Stimulated activated CD4-positive, alpha-beta T cell treated with anti-CD3 and anti-CD28 coated beads, Interleukin-15, amount 100 ng/mL, for 1 hour (primary cell): ENCODE measurements at places on chromosomes 1 and 21.

- no peak for DNase-seq
Measured at GRCh38 chr1:48107516-48107915, 110.3 kb upstream of the TRABD2B start.

DNA sequence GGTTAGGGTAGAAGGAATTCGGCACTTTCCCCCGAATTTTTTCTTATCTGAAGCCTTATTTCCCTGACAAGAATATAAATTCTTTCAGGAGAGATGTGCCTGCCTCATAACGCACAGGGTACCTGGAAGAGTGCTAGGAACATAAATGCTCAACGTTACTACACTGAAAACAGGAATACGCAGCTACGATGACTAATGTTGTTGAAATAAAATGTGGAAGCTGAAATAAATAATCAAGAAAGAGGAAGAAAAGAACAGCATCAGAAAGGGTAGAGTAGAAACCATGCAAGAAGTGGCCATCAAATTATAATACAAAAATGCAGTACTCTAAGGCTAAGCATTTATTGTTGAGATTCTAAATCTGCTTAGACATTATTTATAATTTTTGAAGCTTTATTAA, 33.9 kb downstream of the SLC66A1 start:
- DNase-seq: no peak

DNA sequence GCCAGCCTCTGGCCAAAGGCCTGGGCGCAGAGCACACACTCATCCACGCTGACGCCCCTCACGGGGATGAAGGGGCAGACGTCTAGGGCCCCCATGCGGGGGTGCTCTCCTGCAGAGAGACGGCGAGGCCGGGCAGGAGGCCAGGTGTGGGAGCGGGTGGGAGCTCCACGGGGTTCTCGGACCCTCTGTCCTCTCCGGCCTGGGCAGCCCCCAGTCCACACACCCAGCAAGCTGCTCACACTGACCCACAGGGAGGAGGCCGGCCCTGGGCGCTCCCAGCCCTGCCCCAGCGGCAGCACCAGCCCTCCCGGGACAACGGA, 2.5 kb downstream of the FTCD start:
- no peak for DNase-seq

DNA sequence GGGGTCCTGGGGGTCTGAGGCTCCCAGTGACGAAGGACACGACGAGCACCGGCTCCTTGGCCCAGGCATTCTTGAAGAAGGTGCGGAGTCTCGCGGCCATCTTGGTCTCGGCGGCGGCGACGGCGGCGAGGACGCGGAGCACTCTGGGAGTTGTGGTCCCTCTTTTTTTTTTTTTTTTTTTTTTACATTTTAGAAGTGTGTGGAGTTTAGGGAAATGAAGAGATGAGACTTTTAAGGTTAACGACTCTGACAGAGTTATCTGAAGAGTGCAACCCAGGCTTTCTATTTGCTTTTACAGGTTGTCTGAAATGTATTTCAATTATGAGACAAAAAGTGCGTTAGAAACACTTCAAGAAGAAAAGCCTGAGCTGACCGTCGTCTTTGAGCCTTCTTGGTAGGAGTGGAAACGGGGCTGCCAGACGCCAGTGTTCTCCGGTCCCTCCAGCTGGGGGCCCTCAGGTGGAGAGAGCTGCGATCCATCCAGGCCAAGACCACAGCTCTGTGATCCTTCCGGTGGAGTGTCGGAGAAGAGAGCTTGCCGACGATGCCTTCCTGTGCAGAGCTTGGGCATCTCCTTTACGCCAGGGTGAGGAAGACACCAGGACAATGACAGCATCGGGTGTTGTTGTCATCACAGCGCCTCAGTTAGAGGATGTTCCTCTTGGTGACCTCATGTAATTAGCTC, 9.7 kb downstream of the OR2B11 start:
- no peak for DNase-seq

- no peak for DNase-seq
Measured at GRCh38 chr1:112544011-112544688, 35.4 kb downstream of the WNT2B start.

- no peak for DNase-seq
Measured at GRCh38 chr1:208093754-208094719, 150.1 kb downstream of the PLXNA2 start.

DNA sequence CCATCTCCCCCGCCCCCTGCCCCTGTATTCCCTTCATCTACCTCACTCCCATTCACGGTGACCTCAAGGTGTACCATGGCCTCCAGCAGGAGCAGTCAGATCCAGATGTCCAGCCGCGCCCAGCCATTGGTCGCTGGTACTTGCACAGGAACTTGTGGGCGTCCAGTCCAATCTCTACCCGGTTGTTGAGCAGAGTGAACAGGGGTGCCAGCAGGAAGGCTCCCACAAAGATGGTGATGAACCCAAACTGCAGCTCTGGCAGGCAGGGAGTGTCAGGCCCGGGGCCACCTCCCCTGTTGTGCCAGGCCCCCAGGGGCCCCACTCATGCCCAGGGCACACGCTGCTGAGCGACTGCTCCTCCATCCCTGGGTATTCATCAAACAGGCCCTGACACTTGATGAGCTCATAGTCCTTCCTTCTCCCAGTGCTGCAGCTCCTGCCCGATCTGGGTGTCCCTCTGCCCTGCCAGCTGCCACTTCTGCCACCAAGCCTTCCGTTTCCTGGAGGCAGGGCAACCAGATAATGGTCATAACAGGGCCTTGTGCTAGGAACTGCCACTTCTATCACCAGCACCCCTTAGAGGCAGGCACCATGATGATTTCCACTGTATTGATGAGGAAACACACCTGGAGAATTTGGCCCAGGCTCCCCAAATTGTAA, 5.7 kb upstream of the ARHGEF19 start:
- DNase-seq: no peak

DNA sequence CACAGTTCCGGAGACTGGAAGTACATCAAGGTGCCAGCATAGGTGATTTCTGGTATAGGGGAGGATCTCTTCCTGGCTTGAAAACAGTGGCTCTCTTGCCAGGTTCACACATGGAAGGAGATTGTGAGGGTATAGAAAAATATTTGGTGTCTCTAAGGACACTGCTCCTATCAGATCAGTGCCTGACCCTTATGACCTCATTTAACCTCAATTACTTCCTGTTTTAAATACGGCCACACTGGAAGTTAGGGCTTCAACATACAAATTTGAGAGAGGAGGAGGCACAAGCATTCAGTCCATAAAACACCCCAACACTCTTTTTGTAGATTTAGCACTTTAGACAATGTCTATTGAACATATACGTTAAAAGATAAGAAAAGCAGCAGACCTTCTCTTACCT, 37.0 kb downstream of the COL6A1 start:
- no peak for DNase-seq

DNA sequence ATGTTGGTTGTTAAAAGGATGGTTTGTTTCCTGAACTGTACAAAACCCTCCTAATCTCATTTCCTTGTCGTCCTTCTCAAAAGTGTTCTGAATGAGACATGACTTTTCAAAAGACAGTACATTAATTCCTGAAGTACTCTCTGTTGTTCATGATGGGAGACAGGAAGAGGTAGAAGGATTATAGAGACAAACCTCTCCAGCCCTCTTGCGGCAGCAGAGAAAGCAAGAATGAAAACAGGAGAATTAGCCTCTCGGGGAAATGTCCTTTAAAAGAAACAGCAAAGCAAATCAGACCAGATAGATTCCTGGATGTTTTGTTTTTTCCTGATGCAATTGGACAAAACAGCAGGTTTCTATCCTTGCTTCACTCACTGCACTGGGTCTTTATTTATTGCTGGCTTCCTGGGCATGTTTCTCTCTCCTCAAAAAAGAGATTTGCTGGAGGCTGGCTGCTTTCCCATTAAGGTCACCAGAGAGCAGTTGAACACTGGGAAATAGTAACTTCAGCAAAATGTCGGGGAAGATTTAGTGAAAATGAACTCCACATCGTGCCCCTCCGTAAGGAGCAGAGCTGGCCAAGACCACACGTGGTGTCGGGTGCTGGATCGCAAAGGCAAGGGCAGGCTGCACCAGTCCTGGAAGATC, 145.8 kb upstream of the SYT6 start:
- no peak for DNase-seq

DNA sequence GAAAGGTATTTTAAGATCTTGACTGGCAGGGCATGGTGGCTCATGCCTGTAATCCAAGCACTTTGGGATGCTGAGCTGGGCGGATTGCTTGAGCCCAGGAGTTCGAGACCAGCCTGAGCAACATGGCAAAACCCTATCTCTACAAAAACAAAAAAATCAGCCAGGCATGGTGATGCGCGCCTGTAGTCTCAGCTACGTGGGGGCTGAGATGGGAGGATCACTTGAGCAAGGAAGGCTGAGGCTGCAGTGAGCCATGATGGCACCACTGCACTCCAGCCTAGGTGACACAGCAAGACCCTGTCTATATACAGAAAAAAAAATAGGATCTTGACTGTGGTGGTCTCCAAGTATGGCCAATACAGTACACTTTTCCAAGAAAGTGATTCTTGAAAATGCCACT, 16.0 kb downstream of the ARID1A start:
- no peak for DNase-seq

DNA sequence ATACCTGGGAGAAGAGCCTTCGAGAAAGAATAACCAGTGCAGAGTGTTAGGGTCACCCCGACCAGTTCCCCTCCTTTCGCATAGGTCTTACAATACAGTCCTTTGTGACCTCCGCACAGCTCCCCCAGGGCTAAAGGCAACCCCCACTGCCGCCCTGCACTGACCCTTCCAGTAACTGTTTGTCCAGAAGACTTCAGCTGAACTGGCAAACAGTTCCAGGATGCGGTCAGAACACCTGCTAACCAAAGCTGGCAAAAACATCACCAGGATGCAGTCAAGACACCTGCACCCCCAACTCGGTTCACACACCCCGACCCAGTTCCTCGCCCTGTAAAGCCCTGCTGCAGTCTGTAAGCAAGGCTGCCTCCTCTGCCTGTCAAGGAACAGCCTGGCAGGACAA, 6.4 kb upstream of the EVA1B start:
- no peak for DNase-seq

GRCh38 chr1:29757866-29758780, 521.8 kb downstream of the PTPRU start:
- DNase-seq: no peak

DNA sequence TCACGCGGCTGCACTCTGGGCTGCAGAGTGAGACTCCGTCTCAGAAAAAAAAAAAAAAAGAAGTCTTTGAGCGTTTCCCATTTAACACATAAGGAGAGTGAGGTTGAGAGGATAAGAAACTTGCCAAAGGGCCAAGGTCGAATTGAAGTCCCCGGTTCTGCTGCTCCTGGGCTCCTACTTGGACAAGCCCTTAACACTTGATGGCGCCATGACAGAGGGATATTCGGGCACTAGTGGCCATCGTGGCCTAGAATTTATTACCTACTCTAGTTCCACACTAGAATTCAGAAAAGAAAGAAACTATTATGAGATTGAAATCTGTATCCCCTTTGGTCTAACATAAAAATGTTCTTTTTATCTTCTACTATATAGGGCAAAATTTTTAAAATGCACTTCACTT, 65.7 kb upstream of the NEK2 start:
- no peak for DNase-seq

- no peak for DNase-seq
Measured at GRCh38 chr1:156655151-156655903, 13.4 kb downstream of the BCAN start.

- DNase-seq: no peak
Measured at GRCh38 chr21:43323244-43324005, 103.5 kb downstream of the SIK1 start.

DNA sequence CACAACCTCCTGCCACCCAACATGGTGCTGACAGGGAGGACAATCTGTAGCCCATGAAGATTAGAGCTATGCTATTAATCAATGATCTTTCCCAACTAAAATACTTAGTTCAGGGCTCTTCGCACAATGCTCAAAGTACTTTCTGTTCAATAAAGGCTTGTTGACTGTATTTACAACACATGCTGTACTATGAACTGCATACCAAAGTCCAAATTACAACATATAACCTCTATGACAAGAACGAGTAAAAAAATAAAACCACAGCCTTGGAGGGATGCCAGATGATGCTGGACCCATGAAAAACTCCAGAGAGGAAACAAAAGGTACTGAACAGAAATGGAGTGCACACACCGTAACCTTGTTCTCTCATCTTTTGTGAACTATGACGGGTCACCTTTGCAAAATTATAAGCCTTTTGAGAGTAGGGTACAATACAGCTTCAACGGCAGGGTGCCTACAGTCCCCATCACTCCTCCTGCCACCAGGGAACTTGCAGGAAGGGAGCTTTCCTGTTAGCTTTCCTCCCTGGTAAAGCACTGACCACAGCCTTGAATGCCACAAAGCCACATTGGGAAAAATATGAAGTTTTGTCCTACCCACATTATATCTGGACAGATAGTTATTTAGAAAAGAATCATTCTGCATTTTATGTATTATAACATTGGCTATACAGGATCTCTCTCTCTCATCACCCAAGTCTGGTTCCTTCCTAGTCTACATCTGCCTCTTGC, 175.6 kb downstream of the NRIP1 start:
- no peak for DNase-seq

DNA sequence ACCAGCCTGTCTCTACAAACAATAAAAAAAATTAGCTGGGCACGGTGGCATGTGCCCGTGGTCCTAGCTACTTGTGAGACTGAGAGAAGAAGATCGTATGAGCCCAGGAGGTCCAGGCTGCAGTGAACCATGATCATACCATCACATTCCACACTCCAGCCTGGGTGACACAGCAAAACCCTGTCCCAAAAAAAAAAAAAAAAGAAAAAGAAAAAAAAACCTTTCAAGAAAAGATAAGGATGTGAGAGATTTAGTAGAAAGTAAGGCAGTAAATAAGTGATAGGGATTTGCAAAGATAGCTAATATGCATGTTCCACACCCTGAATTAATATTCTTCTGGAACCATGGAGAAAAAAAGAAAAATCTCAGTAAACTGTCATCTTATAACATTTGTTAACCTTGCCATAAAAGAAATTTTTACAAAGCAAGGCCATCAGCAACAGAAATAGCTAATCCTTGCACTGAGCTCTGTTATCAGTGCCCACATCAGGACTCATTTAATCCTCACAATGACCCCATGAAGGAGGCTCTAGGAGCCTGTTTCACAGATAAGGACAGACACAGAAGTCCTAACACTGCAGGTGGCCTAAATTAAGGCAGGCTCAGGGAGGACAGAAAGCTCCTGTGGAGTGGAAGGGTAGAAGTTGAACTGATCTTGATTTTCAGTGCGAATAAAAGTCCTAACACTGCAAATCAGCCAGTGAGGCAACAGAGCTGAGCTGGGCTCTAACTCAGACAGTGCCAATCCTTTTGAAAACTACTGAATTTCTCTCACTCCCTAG, 7.6 kb downstream of the GNB1 start:
- no peak for DNase-seq
